Activated CD4-positive, alpha-beta memory T cell treated with anti-CD3 and anti-CD28 coated beads, Interleukin-2, amount 10 ng/mL, durations not matched to agents 7 days and 5 days (primary cell): ENCODE measurements at places on chromosomes 2 and 18. TPM values are rescaled to one million over a fixed set of nuclear protein-coding genes. Genes with fewer than 3 reads are reported as not detected.

Gene MGAT4A
- 80.6 TPM for total RNA-seq

DNA sequence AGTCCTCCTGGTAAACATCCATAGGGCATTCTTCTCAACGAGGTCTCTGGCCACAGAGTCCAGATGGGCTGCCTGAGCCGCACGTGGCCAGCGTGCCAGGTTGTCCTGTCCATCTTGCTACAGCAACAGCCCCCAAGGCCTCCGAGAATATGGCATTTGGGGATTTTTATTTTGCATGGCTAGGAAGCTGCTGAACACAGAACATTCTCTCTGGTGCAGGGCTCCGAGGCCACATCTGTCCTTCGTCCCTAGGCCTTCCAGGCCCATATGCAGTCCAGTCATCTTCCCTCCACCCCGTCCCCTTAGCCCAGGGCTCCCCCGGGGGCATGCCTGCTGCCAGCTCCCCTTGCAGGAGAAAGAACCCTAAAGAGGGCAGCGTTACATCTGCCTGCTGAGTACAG is 2.3 kb downstream of the HDAC4 start:
- DNase-seq, result no peak

DNA sequence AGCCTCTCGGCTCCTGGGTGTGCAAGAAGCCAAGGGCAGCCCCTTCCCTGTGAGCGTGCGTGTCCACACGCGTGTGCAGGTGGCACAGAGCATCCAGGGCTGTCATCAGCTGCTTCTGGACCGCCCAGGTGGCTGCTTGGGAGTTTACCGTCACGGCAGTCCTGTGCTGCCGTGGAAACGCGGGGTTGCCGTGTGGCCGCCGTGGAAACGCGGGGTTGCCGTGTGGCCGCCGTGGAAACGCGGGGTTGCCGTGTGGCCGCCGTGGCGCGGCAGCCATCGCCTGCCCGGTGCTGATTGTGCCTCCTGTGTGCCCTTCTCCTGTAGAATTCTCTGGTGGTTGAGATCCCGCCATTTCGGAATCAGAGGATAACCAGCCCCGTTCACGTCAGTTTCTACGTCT is 71.4 kb downstream of the NFATC1 start:
- no peak for DNase-seq

Gene LONRF2
- total RNA-seq, result 0.08 TPM

GRCh38 chr18:75384144-75384543 is 43.4 kb downstream of the SMIM21 start:
- DNase-seq, result no peak

Gene IL1RL1
- total RNA-seq, result 0.58 TPM

Gene NGEF
- 0.48 TPM for total RNA-seq

Gene SERPINB10
- total RNA-seq, result not detected

DNA sequence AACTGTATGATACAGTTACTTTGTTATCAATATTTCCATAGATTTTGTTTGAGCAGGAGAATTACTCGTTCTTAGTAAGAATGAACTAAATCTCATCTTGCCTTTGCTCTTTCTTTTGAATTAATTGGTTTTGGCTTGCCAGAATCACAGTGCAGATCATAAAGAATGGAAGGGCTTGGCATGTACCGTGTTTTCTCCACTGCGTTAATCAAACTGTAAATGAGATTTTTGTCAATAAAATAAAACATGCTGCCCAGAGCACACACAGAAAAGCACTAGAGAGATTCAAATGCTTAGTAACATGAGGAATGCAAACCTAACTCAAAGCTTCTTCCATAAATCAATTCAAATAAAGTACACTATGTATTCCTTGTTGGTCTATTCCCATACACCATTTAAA is 229.6 kb upstream of the CDH2 start:
- no peak for DNase-seq

DNA sequence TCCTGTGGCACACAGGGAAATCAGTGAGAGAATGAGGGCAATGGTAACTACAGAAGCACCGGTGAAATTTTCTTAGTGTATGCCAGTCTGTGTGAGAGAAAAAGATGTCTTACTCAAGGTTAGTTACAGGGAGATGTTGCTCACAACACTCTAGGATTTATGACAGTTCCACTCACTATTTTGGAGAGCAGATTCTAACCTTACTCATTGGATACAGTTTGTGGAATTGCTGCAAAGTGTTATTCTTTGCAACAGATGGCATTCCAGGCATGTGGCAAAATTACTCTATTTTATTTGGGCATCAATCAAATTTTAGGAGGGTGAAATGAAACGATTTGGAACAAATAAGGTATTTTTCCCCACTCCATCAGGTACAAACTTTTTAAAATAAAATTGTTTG is 449.1 kb downstream of the PIK3C3 start:
- DNase-seq, result no peak

Gene NAT8
- total RNA-seq, result not detected

DNA sequence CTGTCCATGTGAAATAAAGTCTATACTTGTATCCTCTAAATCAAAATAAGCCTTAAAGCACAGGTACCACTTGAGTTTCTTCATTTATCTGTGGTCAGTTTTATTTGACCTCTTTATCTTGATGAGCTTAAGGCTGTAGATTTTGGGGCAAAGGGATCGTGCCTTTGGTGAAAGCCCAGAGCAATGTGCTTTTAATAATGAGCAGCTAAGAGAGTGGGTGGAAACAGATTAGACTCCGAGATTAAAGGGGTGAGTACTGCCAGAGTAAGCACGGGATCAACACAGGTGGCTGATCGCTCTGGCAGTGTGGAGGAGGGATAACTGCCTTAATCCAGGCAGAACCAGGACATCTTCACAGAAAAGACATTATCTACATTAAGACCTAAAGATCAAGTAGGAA is 280.4 kb downstream of the TDRD15 start:
- no peak for DNase-seq

Gene ACOXL
- total RNA-seq, result 0.30 TPM

- no peak for DNase-seq
Observed at GRCh38 chr2:32172870-32173269, 7.2 kb downstream of the SLC30A6 start.

Gene NEUROD1
- not detected for total RNA-seq

DNA sequence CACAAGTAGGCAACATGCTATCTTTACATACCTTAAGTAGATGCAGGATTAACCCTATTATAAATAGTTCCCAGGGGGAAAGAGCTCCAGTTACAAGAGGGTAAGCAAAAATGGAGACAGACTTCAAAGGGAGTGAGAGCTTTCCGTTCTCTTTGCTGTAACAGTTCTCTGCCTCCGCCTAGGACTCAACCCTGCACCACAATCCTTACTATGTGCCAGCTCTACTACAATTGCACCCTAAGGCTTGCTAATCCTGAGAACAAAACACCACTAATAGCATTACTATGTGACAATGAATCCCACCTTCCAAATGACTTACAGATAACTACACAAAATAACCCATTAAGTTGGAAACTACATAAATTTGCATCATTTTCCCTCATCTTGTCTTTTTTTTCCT is 7.7 kb downstream of the ZBTB14 start:
- no peak for DNase-seq

- DNase-seq, result no peak
Observed at GRCh38 chr2:234643407-234643806, 146.5 kb upstream of the ARL4C start.

DNA sequence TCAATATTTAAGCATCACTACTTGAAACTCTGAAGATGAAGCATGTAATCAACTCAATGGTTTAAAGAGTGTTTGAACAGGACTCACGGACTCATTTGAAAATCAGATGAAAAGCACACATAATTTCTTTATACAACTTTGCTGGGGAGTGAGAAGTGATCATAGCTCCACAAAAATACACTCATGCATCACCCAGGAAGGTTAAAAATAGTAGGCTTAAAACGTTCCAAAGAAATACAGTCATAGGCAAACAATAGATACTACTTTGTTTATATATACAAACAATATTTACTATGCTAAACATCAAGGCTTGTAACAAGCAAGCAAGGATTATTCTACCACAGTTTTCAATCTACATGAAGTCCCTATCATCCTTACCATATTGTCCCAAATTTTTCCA is 11.6 kb downstream of the HNRNPLL start:
- no peak for DNase-seq

- no peak for DNase-seq
Observed at GRCh38 chr2:144229296-144229695, 290.6 kb downstream of the ZEB2 start.

Gene UGT1A5
- not detected for total RNA-seq
